Neural crest cell (in vitro differentiated cells): ENCODE measurements at places on chromosomes 3 and 15. TPM values are rescaled to one million over a fixed set of nuclear protein-coding genes. Genes with fewer than 3 reads are reported as not detected.

GRCh38 chr3:53079147-53079546, 33.3 kb upstream of the SFMBT1 start:
- DNase-seq = no peak

DNA sequence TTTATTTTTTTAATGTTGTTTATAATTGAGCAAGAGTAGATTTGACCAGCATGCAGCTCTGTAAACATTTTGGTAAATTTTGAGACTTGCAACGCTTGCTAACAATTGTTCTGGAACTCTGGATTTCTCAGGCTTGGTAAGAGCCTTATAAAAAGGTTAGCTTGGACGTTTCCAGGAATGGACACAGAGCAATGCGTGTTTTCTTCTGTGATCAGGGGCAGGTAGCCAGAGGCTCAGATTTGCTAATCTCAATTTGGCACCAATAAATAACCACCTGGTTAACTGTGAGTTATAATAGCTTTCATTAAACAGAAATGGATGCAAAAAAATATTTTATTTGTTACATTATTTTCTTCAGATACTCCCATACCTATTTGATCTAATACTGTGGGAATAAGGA, 39.8 kb downstream of the CADM2 start:
- DNase-seq = no peak

The VIPR1 gene
- 0.63 TPM in 1 of 2 replicates, not detected in the other for total RNA-seq

GRCh38 chr3:159882790-159883779, 105.5 kb upstream of the IL12A start:
- no peak for DNase-seq

- no peak for DNase-seq
Measured at GRCh38 chr3:45962033-45962432, 18.8 kb downstream of the CXCR6 start.

DNA sequence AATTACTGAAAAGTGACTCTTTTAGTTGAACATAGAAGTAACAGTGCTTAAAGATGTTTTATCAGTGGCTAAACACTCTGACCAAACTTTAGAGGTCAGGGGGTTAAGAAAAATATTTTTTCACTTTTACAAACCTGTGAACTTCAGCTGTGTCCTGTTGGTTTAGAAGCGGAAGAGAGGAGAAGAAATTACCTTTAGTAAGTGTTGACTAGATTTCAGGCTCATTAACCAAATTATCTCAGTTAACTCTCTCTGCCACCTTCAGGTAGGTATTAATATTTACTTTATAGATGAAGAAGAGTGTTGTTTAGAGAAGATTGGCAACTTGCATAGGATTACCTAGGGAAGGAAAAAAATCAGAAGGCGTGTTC, 151.9 kb upstream of the CMC1 start:
- DNase-seq = no peak

The NR2F2 gene
- 147 and 150 TPM in 2 replicates for total RNA-seq

GRCh38 chr3:11570789-11571495, 72.8 kb downstream of the VGLL4 start:
- no peak for DNase-seq

GRCh38 chr3:188574885-188575284, 420.9 kb downstream of the LPP start:
- DNase-seq = no peak

DNA sequence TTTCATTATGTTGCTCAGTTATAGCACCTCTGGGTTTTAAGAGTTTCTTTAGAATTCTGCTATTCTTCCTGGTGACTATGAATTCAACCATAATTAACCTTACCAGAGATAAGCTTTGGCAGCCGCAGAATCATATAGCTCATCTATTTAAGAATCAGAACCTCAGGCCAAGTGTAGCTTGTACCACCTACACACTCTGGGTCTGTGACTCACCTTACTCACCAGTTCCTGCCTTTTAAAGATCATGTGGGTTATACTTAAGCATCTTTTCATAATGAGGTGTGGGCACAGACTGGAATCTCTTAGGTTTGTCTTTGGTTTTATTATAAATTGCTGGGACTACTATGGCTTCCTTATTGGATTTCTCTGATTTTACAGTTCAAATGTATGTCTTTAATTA, 21.9 kb downstream of the CDV3 start:
- DNase-seq = no peak

The CPN2 gene
- total RNA-seq = not detected in 2 replicates

- no peak for DNase-seq
Measured at GRCh38 chr15:75131269-75131643, 70.4 kb upstream of the C15orf39 start.
